ENCODE measurements at places on chromosomes 1 and 21.

- DNase-seq, result no peak
These were observed 371.7 kb upstream of the PTBP2 start for GRCh38 chr1:96349896-96350295.

DNA sequence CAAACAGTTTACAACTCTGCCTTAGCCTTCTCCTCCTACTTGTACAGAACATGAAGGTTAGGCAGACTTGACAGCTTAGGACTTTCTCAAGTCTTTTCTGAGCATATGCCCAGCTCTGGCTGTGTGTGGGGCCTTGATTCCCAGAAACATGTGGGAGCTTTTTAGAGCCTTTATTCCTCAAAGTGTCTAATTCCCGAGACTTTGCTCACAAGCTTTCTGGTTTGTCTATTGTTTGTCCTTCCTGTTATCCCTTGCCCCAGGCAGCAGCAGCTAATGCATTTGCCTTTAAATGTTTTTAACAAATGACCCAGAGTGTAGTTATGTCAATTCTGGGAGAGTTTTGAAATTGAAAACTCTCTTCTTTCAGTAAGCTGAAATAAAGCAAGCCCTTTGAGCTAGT, 29.2 kb downstream of the ST7L start:
- no peak for DNase-seq

GRCh38 chr1:31706384-31707058, 2.7 kb upstream of the COL16A1 start:
- DNase-seq, result no peak

- DNase-seq, result no peak
These were observed 6.7 kb upstream of the CFAP126 start for GRCh38 chr1:161374373-161374772.

GRCh38 chr1:2971101-2971501, 50.2 kb upstream of the ACTRT2 start:
- no peak for DNase-seq

DNA sequence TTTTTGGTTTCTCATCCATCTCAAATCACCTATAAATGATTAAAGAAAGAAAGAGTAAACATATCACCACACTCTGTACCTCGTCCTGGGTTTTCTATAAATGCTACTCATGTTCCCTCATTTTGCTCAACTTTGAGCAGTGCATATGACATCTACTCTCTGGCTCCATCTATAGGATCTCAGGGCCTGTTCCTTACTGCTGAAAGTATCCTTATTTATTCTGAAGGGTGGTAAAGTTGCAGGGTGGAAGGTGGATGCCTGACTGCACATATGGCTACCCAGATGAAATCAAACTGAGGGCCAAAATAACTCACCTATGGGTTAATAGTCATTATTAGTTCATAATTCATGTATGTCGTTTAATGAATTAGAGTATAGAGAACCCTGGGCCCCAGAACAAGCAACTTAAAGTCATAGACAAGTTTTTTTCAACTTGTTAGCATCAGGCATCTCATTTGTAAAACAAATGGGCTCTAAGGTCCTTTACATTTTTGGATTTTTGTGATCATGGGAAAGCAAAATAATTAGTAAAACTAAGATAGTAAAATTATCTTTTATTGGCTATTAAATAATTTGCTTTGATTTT, 46.5 kb downstream of the NCF2 start:
- no peak for DNase-seq

- no peak for DNase-seq
These were observed 21.9 kb upstream of the PKN2 start for GRCh38 chr1:88661951-88662699.

- DNase-seq, result no peak
These were observed 213.1 kb downstream of the HHAT start for GRCh38 chr1:210541680-210542358.

DNA sequence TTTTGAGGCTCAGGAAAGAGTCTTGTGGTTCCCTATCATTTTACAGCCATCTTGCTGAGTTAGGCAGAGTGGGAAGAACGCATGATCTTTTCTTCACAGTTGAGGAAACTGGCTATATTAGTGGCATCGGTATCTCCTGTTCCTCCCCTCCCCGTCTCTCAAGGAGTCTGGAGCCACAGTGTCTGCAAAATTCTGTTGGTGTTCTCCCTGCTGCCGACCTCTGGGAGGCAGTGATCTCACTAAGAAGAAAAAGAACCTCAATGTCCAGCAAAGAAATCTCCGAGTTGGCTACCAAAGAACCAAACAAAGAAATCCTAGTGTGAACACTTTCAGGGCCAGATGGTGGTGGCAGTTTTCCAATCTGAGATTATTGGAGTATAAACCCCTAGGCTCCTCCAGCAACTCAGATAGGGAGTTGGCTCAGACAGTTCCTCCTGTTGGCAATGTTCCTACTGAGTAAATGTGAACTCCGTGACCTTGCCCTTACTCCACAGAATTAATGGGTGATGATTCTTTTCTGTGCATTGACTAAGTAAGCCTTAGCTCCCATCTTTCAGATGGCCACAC, 41.2 kb downstream of the PRAMEF20 start:
- DNase-seq, result no peak

- DNase-seq, result no peak
These were observed 18.1 kb upstream of the SLC44A3 start for GRCh38 chr1:94801919-94802546.

GRCh38 chr1:49356594-49356993, 579.9 kb upstream of the BEND5 start:
- DNase-seq, result no peak

DNA sequence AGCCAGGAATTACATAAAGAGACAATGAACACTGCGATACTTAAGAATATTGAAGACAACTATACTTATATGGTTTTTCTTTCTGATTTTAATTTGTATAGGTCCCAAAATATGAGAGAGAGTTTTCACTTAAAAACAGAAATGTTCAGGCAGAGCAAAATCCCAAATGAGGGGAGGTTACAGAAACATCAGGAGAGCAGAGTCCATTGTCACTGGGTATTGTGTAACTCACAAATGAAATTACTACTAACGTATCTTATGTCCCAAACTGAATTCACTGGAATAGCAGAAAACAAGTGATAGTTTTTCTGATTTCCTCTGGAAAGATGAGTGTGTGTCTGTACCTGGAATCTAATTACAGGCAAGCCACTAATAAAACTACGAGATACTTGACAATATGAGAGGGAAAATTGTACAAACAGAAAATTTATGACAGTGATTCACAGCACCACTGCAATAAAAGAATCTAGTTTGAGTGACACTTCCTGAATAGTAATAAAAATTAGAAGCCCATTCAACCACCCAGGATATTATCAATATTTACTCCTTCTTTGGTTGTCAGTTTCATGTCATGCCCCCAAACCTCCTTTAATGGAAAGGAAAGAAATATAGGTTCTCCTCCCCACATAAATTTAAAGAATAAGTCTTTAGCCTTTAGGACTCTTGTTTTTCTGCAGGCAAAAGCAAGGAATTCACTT, 522.6 kb downstream of the ADGRL2 start:
- no peak for DNase-seq

GRCh38 chr21:26167593-26167992, 3.0 kb downstream of the APP start:
- no peak for DNase-seq

GRCh38 chr1:202131956-202132821, 9.5 kb downstream of the GPR37L1 start:
- no peak for DNase-seq

GRCh38 chr1:56397409-56397808, 182.0 kb downstream of the PLPP3 start:
- no peak for DNase-seq

GRCh38 chr1:9473032-9473807, 66.0 kb upstream of the SLC25A33 start:
- no peak for DNase-seq

DNA sequence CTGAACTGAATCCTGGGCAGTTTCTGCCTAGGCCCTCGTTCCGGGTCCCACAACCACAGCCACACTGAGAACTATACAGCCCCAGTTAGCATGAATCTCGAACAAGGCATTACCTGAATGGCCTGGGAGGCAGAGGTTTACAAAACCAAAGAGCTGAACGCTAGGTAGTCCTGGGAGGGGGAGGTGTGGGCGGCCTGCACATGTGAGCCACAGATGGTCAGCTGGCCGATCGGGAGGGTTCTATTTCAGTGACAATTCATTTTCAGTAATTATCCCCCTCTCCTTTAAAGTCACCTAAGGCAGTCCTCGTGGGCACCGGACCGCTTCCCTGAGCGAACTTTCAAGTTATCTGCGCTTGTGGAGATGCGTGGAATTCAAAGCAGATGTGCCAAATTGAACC, 111.9 kb downstream of the GLIS1 start:
- no peak for DNase-seq

GRCh38 chr1:44010935-44011471, 19.6 kb downstream of the CCDC24 start:
- no peak for DNase-seq

DNA sequence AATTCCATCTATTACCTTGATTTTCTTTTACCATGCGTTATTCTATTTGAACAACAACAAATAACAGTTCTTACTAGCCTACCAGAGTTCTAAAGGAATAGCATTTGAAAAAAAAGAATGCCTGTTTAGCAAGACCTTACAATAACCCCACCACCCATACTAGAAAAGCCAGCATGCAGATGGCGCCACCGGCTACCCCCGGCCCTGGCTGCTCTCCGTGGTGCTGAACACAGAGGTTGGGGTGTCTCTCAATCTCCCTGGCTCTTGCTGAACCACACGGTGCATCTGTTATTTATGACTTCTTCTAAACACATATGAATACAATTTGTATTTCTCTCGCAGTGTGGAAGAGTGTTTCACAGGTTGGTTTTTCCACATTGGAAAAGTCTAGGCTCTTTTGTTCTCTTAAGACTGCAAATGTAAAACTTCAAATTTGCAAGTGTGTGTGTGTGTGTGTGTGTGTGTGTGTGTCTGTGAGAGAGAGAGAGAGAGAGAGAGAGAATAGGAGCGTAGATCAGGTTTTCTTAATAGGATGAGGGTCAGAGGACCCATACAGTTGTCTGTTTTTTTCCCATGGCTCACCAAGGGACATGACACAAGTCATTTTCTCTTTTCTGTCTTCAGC, 13.6 kb downstream of the GRIK3 start:
- DNase-seq, result no peak

DNA sequence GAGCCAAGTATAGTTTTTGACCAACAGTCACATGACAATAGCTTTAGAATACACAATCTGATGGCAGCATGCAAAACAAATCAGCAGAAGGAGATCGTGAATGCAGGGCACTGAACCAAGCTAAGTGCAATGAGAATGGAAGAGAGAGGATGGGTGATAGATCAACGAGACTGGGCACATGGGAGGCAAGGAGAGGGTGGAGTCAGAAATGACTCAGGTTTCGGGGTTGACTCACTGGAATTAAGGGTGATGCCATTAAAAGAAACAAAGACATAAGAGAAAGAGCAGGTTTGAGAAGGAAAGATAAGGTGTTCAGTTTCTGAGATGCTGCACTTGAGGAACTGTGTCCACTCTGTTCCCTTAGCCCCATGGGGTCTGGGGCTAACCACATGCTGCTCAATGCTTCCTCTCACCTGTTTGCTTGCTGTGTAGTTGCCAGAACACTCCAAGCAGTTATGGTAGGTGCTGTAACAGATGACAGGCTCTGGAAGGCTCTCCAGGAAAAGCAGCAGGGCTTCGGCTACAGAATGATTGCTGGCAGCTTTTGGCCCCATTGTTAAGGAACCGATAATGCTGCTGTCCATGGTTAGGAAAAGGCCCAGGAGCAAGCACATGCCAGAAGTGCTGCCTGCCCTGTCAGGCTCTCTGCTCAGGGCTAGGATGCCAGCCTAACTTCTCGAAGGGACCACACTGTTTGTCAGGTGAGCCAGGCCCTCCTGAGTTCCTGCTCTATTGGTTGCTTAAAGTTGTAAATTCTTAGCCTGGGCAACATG, 6.1 kb upstream of the MTF1 start:
- peak; percentile 22 for DNase-seq

DNA sequence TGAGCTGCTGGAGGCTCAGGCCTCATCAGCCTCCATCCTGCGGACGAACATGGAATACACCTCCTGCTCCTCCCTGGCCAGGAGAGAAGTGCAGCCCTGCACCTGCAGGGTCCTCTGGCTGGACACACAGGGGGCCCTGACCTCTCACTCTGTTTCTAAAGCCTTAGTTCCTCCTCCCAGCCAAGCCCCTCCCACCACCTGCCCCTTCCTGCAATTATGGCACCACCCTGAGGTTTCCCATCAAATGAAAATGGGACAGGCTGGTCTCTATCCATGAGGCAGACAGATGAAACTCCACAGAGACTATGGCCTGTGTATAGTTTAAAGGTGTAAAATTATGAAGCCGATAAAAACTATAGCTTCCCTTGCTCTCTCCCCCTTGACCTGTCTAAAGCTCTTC, 42.6 kb downstream of the CACNA1S start:
- DNase-seq, result no peak

- no peak for DNase-seq
These were observed 367.3 kb downstream of the PTPRU start for GRCh38 chr1:29603622-29604021.

DNA sequence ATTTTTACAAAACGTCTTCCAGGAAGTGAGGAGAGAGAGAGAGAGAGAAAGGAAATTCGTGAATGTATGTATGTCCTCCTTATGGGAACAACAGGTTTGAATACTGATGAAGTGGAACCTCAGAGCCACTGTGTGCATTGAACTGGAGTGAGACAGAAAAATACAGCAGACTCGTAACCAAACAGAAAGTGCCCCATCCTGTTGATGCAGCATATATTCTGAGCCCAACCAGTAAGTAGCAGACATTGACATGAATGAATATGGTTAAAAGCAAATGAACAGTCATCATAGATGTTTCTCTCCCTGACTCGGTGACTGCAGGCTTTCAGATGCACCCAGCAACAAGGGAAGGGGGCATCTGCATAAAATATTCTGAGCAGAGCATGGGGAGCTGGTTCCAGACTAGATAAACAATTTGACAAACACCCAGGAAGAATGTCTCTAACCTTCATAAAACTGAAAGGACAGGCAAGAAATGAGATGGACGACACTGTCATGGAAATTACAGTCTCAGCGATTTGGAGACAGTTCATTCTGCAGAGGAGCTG, 471.0 kb upstream of the PBX1 start:
- no peak for DNase-seq

GRCh38 chr1:10299151-10299550, 88.8 kb downstream of the KIF1B start:
- no peak for DNase-seq

GRCh38 chr1:234546387-234546704, 63.6 kb downstream of the IRF2BP2 start:
- no peak for DNase-seq

DNA sequence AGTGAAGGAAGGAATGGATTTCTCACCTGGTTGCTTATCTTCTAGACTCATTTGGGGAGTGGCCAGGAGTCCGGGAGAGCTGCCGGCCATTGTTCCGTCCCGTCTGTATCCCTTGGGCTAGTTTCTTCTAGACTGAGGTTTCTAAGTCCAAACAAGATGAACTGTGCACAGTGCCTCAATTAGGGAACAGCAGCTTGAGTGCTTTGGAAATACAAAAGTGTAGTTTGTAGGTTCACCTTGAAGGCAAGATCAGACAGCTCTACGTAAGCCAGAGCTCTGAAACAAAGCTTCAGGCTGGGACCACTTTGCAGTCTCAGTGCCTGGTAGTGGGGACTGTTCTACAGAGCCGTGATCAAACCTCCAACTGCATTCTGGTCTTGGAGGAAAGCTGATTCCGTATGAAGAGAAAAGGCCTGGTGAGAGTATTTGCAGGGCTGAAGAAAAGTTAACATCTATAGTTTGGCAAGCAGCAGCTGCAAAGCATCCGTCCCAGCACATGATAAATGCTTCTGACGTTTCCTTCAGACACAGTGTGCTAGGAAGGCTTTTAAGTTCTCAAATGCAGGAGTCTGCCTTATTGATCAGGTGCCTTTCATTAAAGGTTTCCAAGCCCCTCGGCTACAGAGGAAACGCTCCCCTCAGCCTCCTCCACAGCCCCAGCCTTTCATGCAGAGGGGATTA, 432.8 kb downstream of the KIF26B start:
- DNase-seq, result no peak

Measured in stimulated activated CD4-positive, alpha-beta T cell treated with anti-CD3 and anti-CD28 coated beads, Interleukin-4, amount 100 ng/mL, for 1 hour (primary cell).